ENCODE measurements at places on chromosomes 4 and X. TPM values are rescaled to one million over a fixed set of nuclear protein-coding genes. Genes with fewer than 3 reads are reported as not detected.

DNA sequence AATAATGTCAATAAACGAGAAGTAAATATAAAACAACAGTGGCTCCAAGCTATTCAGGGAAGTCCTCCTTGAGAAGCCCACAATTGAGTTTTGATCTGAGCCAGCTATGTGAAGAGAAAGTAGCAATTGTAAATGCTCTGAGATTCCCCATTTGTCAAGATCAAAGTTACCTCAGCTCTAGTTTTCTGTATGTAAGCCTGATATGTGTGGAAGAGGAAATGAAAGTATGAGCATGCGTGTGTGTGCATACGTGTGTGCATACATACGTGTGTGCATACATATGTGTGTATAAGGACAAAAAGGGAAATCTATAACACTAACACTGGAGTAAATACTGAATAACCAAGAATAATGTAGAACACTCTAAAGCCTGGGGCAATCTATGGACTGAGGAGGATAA, 130.3 kb downstream of the SCFD2 start:
- DNase-seq: no peak

DNA sequence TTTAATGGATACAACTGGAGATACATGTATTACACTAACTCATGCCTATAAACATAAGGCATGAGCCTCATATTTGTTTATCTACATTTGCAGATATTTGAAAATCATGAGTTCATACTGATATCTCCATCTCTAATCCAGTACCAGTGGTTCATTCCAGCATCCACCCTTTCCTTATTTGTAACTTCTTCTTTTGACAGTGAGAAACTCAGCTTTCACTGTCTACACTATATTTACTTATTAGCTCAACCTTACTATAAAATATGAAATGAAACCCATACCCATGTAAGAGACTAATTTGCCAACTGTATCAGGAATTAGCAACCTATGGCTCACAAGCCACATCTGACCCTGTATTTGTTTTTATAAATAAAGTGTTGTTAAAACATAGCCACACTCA, 161.9 kb upstream of the GPRIN3 start:
- no peak for DNase-seq

GRCh38 chr4:11470438-11471045, 41.8 kb upstream of the HS3ST1 start:
- no peak for DNase-seq

Gene ITM2A
- total RNA-seq: 7.6 TPM

Gene SSX2B
- not detected for total RNA-seq

DNA sequence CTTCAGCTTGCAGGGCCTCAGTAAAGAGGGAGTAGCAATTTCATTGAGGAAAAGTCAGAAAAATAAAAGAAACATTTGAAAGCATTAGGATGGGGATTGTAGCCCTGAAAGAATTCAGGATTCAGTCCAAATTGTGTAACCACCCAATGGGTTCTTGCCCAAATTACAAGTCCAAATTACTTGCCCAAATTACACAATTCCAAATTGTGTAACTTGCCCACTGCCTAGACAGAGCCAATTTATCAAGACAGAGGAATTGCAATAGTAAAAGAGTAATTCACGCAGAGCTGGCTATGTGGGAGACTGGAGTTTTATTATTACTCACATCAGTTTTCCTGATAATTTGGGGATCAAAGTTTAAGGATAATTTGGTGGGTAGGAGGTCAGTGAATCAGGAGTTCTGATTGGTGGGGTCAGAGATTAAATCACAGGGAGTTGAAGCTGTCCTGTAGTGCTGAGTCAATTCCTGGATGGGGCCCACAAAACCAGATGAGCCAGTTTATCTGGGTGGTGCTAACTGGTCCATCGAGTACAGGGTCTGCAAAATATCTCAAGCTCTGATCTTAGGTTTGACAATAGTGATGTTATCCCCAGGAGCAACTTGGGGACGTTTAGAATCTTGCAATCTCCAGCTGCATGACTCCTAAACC, 18.1 kb upstream of the PAGE5 start:
- no peak for DNase-seq

Gene RRH
- not detected for total RNA-seq

Gene INTU
- total RNA-seq: 12.0 TPM
